ENCODE measurements at places on chromosomes 11 and 22. TPM values are rescaled to one million over a fixed set of nuclear protein-coding genes. Genes with fewer than 3 reads are reported as not detected.
A peak's percentile ranks its signal among the peaks of the same experiment; 100 is the strongest.

The SAA4 gene
- not detected for total RNA-seq

The PLEKHA7 gene
- 3.4 TPM for total RNA-seq

The CCDC73 gene
- total RNA-seq: not detected

The WNT7B gene
- total RNA-seq: not detected

DNA sequence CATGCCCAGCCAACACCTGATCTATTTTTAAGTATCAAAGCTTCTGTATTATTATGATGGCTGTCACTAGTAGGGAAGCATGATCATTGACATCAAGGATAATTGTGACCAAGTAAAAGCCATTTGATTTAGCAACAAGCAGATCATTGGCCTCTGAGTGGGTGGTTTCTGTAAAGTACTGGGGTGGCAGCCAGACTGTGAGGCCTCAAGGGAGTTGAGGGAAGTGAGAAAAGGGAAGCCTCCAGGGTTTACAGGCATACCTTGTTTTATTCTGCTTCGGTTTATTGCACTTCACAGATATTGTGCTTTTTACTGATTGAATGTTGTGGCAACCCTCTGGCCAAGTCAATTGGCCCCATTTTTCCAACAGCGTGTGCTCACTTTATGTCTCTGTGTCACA, 60.1 kb downstream of the PRR5L start:
- H3K36me3 ChIP-seq: peaks cover 2% of the 10 kb centered on the region
- no peak overlapping the region for H3K27ac ChIP-seq
- H3K4me3 ChIP-seq: no peak overlapping the region
- H3K27me3 ChIP-seq: peaks cover 28% of the 10 kb centered on the region
- H3K4me1 ChIP-seq: peaks cover 81% of the 10 kb centered on the region

GRCh38 chr11:113690619-113691569, 15.2 kb downstream of the TMPRSS5 start:
- H3K27me3 ChIP-seq: no peaks in the 10 kb centered on the region
- no peak overlapping the region for H3K4me3 ChIP-seq
- peaks cover 6% of the 10 kb centered on the region for H3K4me1 ChIP-seq
- DNase-seq: peak; percentile 14
- H3K36me3 ChIP-seq: no peaks in the 10 kb centered on the region
- H3K27ac ChIP-seq: no peak overlapping the region

DNA sequence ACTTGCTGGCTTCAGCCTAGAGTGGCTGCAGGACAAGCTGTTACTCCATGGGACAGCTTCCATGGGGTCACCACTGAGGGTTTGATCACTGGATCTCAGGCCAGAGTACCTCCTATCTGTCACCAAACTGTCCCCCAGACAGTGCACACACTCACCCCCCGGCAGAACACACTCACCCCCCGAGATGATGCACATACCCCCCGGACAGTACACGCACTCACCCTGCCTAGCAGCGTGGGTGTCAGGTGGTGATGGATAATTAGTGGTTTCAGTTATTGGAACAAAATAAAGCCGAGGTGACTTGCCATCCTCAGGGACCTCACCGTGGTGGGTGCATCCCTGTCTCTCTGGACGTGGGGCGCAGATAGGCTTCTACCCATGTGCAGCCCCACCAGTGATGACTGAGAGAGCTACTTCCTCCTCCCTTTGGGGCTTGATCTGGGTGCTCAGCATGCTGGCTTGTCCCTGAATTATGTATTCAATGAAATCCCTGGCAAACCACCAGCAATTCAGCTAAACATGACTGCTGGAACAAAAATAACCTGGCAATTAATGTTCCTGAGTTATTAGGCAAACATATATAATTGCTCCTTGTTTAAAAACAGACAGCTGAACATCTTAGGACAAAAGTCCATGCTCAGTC, 18.9 kb downstream of the TANGO2 start:
- H3K27ac ChIP-seq: no peak overlapping the region
- peaks cover 2% of the 10 kb centered on the region for H3K4me1 ChIP-seq
- no peaks in the 10 kb centered on the region for H3K27me3 ChIP-seq
- no peak for DNase-seq
- H3K4me3 ChIP-seq: no peak overlapping the region

GRCh38 chr11:116240710-116241109, 532.1 kb downstream of the BUD13 start:
- H3K27me3 ChIP-seq: no peaks in the 10 kb centered on the region
- no peak overlapping the region for H3K27ac ChIP-seq
- DNase-seq: no peak

DNA sequence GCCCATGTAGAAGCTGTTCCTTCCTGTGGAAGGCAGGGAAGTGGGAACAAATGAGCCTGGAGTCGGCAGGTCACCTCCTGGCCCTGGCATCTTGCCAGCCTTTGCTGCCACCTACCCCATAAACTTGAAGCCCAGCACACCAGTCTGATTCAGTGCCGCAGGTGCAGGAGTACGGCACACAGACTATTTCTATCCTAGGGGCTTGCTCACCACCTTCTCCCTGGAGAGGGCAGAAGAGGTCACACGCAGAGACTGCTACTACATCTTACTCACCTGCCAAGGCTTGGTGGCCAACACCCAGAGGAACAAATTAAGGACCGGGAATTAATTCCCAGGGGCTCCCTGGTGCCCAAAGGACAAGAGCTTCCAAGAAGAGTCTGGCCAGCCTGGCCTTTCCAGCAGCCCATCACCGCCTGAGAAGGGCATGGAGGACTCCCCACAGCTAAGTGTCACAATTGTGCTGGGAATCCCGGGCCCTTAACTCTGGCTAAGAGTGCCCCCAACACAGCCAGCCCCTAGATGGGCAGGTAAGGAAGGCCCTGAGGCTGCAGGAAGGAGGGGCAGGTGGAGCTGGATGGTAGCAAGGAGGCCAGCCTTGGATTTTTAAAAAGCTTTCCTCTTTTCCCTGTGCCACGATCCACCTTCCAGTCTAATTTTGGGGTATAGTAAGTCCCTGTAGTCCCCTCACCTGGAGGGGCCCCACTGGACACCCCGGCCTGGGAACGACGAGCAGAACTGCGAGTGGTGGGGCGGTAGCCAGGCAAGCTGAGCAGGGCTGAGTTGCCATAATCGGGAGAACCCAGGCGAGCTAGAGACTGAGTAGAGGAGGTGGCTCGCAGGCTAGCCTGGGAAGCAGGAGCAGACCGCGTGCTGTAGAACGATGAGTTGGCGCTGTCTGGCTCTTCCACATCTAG, 6.9 kb downstream of the IL18BP start:
- no peaks in the 10 kb centered on the region for H3K4me1 ChIP-seq
- H3K27ac ChIP-seq: no peak overlapping the region
- peaks cover 64% of the 10 kb centered on the region for H3K36me3 ChIP-seq
- no peaks in the 10 kb centered on the region for H3K27me3 ChIP-seq
- H3K4me3 ChIP-seq: no peak overlapping the region

DNA sequence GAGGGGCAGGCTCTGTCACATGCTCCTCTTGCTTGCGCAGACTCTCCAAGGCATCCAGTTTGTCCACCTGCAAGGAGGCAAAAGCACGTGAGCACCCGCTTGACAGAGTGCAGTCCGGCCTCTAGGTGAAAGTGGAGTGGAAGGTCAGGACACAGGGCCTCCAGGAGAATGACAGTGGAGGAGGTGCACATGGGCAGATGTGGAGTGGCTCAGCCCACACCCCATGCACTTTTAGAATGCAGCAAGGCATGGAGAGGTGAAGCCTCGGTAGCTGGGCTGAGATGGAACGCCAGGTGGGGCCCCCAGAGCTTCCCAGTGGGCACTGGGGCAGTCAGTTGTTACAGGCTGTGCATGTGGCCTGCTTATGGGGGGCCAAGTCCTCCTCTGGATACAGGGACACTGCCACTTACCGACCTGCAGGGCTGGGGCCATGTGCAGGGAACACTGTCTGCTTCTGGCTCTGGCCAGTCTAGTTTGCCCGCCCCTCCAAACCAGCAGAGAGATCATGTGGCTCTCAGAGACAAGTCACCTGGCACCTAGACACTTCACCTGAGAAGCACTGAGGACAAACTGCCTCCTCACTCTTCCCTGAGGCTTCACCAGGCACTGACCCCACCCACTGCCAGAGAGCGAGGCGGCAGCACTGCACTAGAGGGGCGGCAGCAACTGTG, 2.3 kb upstream of the SLC25A1 start:
- H3K27me3 ChIP-seq: no peaks in the 10 kb centered on the region
- H3K27ac ChIP-seq: no peak overlapping the region
- H3K4me1 ChIP-seq: peaks cover 25% of the 10 kb centered on the region
- no peaks in the 10 kb centered on the region for H3K36me3 ChIP-seq

DNA sequence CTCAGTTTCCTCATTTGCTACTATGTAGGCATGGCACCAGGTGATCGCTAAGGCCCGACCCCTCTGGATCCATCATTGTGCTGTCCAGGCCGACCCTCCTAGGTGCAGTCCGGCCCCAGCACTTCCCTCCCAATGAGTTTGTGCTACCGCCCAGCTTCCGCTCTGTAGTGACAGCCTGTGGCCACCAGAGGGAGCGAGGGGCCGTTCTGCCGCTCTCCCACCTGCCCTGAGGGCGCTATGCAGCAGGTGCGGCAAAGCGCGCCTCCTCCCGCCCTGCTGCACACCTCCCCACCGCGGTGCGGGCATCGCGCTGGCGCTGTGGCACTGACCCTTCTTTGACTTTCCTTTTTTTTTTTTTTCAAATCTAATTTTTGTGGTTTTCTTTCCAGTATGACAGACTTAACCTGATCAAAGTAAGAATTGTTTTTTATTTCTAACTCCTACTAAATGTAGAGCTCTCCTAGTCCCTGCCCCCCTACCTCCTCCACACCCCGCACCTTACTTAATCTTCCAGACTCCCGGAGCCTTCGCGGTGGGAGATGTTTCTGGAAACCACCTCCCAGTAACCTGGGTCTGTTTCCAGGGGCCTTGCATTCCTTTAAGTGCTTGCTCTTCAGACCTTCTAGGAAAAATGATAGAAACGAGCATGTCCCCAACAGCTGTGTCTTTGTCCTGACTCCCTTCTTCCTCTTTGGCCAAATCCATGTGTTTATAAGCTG, 73.7 kb downstream of the SCN3B start:
- peaks cover 28% of the 10 kb centered on the region for H3K4me1 ChIP-seq
- no peak overlapping the region for H3K4me3 ChIP-seq
- peak; percentile 74 for DNase-seq
- peak overlapping the region; percentile 48 for H3K27ac ChIP-seq
- H3K36me3 ChIP-seq: peaks cover 3% of the 10 kb centered on the region

All from activated CD4-positive, alpha-beta T cell treated with anti-CD3 and anti-CD28 coated beads, Interleukin-2, amount 10 ng/mL, durations not matched to agents 7 days and 5 days (primary cell).